ENCODE measurements at places on chromosomes 16 and 17. TPM values are rescaled to one million over a fixed set of nuclear protein-coding genes. Genes with fewer than 3 reads are reported as not detected.

Gene CENPN
- 5.3 TPM for total RNA-seq

Gene DNAJA3
- 32.1 TPM for total RNA-seq

Gene MYH1
- not detected for total RNA-seq

Gene KCNJ18
- not detected for total RNA-seq

Gene CPHXL2
- total RNA-seq: not detected

Gene SCNN1G
- 0.31 TPM for total RNA-seq

DNA sequence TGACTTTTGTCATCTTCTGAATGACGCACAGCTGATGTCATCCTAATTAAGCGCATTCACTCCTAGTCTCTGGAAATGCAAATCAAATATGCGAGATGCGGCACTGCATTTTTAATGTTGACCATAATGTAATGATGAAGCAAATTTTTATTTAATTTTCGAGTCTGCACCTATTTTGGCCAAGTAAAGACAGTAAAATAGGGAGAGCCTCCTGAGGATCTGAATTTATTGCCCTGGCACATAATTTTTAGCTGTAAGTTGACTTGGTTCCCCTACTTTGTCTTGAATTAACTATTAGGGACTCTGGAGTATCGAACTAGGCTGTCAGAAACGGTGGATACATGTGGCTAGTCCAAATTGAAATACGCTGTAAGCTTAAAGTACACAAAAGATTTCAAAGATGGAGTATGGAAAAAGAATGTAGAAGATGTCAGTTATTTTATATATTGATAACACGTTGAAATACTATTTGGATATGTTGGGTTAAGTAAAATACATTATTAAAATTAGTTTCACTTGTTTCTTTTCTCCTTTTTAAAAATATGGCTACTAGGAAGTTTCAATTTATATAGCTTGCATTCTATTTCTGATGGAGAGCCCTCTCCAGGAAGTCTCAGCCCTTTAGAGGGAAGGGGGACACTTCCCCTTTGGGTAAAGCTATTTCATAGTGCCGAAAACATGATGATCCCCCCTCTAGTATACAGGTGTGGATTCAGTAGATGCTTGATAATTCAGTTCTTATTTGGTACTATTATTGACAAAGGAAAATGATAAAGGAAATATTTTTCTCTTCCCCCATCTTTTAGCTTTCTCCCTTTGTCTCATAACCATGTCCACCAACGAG, 991 bp downstream of the KPNA2 start:
- no peak for DNase-seq

GRCh38 chr17:40694584-40694983, 9.0 kb downstream of the KRT24 start:
- DNase-seq: no peak

- no peak for DNase-seq
Measured at GRCh38 chr17:740240-741017, 8.0 kb downstream of the TLCD3A start.

- DNase-seq: no peak
Measured at GRCh38 chr16:70656712-70657263, 10.4 kb downstream of the IL34 start.

- DNase-seq: no peak
Measured at GRCh38 chr17:18319604-18320256, 4.6 kb downstream of the SMCR8 start.

DNA sequence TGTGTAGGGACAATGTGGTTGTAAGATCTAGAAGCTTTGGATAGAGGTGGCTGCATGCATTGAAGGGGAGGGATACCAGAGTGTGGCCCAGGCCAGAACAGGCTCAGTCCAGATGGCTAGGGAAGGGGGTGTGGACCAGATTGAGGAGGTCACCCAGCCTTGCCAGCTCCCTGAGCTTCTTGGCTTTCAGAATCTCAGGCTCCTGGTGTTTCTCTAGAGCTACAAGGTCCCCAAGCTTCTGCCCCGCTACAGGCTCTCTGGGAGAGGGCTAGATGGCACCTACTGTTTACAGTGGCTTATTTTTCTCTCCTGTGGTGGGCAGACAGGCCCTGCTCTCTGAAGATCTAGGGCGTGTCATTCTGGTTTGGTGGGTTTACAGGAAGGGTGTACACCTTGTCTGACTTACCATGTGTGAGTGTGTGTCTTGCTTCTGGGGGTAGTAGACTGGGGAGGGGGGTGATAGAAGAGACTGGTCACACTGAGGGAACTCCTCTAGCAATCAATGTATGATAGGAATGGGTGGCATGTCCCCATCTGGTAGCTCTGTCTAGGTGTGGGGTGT, 1.1 kb downstream of the RARA start:
- no peak for DNase-seq

DNA sequence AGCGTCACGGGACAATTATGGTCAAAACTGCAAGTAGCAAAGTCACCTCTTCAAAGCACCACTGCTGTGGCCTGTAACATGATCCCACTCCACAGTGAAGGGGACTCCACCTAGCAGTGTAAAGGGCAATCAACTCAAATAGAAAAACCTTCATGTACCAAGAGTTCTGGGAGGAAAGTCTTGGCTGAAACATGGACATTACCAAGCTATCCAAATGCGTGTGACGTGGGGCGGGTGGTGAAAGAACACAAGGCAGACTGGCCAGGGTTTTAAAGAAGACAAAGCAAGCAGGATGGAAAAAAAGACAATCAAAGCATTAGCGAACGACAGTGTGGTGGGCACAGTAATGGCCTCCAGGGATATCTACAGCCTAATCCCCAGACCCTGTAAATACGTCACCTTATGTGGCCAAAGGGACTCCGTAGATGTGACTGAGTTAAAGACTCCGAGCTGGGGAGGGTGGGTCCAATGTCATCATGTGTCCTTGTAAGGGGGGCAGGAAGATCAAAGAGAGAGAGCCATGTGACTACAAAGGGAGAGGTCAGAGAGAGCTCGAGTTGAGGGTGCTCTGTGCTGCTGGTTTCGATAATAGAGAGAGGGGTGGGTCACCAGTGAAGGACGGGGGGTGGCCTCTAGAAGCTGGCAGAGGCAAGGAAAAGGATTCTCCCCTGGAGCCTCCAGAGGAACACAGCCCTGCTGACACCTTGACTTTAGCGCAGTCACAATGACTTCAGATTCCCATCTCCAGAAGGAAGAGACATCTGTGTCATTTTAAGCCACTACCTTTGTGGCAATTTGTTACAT, 6.0 kb downstream of the HSDL1 start:
- no peak for DNase-seq

GRCh38 chr17:28199115-28199514, 119.9 kb upstream of the TMEM97 start:
- DNase-seq: no peak

DNA sequence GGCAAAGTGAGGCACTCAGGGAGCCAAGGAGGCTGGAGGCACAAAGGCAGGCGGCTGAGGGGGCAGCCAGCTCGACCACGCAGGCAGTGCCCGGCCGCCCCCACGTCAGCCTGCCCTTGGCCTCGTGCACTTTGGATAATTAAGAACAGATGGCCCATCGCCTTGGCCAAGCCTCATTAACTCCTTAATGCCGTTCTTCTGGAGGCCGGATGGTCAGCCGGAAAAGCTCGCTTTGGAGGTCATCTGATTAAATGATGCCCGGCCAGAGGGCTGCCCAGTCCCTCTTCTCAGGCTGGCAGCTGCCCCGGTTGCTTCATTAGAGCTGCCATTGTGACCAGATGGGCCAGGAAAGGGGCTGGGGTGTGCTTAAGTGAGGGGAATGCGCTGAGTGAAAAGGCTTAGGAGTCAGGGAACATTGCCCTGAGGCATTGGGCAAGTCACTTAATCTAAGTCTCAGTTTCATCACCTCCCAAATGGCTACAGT, 364.0 kb downstream of the NPIPA8 start:
- DNase-seq: no peak

- no peak for DNase-seq
Measured at GRCh38 chr17:57966246-57966645, 11.0 kb upstream of the CUEDC1 start.

GRCh38 chr16:31221357-31222160, 4.6 kb upstream of the PYDC1 start:
- DNase-seq: no peak

Data from occipital lobe (tissue), 3 donors.